ENCODE measurements at places on chromosomes 7 and 10. TPM values are rescaled to one million over a fixed set of nuclear protein-coding genes. Genes with fewer than 3 reads are reported as not detected.

DNA sequence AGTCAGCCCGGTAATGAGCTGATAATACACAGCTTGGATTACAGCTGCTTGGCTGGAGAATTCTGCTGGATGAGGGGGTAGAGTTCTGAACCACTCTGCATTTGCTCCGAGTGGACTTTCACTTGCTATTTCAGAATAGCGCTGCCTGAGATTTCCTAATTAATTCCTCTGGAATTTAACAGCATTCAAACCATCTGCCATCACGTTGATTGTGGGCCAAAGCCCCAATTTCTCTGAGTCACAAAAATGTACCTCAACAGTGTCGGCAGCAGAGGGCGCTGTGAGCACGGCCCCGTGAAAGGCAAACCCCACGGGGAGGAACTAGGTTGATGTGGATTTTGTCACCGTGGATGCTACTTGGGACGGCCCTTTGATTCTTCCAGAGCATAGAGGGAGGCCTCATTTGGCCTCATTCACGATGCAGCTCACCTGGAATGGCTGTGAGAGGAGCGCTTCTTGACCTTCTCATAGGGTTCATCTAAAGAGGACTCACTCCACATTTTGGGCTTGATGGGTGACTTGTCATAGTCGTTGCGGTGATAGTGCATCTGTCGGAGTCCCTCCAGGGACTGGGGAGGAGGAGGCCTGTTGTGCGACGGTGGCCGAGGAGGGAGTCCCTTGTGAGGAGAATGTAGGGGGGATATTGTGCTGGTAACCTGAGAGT lies 73.3 kb downstream of the PRPF18 start:
- DNase-seq, result peak; percentile 61

- DNase-seq, result no peak
These were observed 30.9 kb downstream of the OCM2 start for GRCh38 chr7:97959046-97959445.

DNA sequence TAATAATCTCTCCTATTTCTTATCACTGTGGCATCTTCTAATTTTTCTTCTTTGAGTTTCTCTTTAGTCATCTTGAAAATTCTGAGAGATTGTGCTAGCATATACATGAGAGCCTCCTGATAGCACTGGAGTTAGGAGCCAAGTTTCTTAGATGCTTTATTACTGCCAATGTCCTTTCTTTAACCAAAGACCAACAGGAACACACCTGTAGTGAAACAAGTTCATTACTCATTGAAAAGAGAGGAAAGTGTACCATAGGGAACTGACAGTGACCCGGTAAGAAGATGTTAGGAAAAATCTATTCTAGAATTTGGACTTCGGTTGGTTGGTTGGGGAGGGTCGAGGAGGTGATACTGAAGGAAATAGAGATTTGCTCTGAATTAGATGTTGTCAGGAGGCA lies 27.1 kb upstream of the CD36 start:
- DNase-seq, result no peak

- DNase-seq, result no peak
These were observed 145.2 kb upstream of the GDF10 start for GRCh38 chr10:47154762-47155161.

- DNase-seq, result peak; percentile 76
These were observed 3.7 kb upstream of the MCU start for GRCh38 chr10:72688208-72688651.

GRCh38 chr7:47170516-47170915 lies 411.4 kb downstream of the TNS3 start:
- no peak for DNase-seq

DNA sequence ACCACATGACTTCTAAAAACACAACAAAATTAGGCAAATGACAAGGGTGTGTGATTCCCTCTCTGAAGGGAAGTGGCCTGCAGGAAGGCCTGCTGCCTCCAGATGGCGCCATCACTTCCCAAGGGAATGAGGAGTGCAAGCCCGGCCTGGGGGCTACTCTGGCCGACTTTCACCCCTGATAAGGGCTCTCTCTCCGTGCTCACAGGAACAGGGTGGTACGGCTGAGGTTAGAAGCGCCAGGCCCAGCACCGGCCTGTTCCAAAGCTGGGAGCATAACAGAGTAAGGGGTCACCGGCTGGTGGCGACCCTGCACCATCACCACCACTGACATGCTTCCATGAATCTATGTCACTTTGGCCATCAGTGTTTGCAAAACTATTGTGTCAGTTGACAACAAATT lies 13.1 kb downstream of the RBP3 start:
- peak; percentile 58 for DNase-seq

GRCh38 chr7:1288390-1288995 lies 55.8 kb downstream of the UNCX start:
- DNase-seq, result no peak

GRCh38 chr7:71264005-71264404 lies 132.1 kb downstream of the GALNT17 start:
- DNase-seq, result no peak

- DNase-seq, result no peak
These were observed 777.4 kb downstream of the SORCS1 start for GRCh38 chr10:106387063-106387462.

DNA sequence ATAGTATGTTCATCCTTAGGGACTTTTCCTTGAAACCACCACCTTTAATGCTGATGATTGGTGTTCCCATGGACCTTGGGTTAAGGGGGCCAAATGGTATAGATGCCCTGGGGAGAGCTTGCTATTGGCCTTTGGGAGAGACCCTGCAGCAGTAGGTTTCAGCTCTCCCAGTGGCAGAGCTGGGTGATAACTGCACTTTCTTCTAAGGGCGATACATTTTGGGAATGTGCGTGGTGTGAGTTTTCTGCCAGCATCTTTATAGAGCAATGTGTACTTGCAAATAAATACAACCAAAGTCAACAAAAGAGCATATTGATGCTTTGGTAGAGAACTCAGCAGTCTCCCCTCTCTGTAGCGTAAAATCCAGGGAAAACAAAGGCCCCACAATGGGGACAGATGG lies 404.1 kb downstream of the PAXIP1 start:
- no peak for DNase-seq

DNA sequence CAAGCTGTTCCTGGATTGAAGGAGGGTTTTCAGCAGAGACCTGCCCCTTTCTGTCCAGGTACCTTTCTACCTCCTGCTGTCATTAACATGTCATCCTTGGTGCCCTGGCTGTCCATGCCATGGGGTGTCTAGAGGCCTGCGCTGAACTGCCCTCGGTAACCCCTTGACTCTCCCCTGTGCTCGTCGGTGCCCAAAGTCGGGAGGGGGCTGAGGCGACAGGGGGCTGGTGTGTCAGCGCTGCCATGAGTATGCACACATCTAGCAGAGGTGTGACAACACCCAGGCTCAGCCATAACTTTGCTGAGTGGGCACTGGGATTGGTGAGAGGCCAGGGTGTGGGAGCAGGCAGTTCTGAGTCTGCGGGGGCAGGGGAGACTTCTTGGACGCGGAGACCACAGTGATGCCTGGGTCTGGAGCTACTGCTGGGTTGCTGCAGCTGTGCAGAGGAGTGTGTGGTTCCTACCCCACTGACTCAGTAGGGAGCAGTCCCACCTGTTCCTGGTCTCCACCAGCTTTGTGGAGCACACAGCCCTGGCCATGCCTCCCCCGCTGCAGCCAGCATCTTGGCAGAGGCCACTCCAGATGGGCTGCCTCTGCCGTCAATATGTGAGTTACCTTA lies 376.2 kb upstream of the SEMA3C start:
- DNase-seq, result no peak

DNA sequence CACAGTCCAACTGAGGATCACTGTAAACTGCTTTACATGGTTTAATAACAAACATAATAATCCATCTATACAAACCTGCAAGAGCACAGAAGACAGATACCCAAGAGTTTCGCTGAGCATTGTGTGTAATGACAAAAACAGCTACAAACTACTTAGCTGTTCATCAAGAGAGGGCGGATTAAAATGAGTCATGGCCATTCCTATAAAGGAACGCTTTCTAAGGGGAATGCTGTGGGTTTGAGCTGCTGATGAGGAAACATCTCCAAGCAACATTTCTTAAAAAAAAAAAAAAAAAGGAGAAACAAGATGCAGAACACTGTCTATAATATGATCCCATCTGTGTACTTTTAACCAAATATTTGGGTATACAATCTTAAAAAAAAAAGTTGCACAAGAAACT lies 33.8 kb downstream of the VOPP1 start:
- DNase-seq, result peak; percentile 35

DNA sequence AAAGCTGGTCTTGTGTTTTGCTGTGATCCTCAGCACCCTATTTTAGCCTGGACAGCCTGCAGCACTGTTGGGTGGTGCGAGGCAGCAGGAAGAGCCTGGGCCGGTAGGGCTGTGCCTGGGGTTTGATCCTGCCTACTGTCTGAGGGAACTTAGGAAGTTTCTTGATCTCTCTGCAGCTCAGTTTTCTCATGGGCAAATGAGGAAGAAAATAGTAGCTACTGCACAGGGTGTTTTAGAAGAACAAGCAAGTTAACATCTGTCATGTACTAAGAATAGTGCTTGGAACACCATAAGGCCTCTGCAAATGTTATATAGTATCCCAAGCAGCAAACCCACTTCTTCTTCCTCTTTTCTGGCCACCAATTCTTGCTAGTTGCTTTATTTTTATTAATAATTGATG lies 12.0 kb upstream of the AGR2 start:
- no peak for DNase-seq

- no peak for DNase-seq
These were observed 186.1 kb downstream of the SRPK2 start for GRCh38 chr7:105202616-105203015.

DNA sequence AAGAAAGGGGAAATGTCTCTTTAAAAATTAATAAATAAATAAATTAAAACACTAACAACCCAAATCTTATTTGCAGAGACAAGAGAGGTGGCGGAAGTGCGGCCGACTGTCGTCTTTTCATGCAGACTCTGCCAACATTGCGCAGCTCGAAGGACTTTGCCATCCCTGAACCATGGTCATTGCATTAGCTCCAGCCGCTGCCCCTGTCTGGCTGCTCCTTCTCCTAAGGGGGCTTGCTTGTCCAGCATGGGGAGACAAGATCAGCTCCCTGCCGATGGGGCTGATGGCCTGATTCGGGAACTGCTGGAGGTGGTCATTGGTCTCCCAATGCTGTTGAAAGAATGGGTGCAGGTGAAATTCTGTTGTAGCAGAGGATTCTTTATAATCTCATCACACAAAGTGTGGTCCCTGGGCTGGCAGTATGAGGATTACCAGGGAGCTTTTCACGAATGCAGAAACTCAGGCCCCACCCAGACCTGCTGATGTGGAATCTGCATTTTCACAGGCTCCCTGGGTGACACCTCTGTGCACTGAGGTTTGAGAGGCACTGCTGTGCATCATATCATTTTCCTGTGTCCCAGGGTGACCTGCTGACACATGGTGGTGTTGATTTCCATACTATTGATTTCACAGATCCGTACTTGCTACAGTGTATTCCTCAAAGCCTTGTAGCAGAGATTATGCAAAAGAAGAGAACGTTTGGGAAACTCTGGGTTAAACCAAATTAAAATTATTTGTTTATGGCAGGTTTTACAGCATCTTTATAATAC lies 172.4 kb upstream of the ZMIZ1 start:
- no peak for DNase-seq

DNA sequence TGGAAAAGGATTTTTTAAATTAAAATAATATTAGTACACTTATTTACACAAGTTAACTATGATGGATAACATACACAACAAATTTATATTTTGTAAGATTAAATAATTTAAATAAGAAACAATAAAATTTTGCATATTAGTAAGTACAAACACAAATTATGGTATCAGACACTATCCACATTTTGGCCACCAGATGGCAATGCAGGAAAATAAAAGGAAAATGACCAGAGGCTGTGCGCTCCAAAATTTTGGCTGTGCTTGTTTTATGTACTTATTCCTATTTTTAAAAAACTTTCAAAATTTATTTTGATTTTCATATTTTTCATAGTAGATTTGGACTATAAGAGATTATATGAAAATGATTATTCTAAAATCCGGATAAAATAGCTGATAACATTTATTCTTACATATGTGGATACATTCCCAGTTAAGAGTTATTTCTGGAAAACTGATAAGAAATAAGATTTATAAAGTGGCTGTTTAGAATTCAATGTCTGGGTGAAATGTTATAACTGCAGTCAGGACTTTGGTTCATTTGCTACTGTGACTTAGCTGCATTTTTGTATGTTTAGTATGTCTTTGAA lies 274.7 kb upstream of the HGF start:
- DNase-seq, result peak; percentile 54

- DNase-seq, result no peak
These were observed 13.1 kb upstream of the FBXW4 start for GRCh38 chr10:101708073-101708472.

DNA sequence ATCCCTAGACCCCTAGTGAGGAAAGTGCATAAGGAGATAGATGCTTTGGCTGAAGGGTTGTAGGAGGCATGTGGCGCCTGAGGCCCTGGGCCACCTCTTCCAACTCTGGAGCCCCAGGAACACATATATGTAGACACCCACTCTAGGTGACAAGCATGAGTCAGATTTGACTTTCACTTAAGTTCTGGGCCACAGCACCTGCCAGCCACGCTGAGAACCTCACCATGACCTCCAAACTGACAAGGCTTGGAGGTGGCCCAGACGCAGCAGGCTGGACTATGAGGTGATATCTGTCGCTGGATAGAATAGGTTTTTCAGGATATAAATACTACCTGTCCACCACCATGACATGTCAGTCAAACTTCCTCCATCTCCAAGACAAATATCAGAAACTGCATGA lies 894.0 kb upstream of the ZNF722 start:
- DNase-seq, result no peak

DNA sequence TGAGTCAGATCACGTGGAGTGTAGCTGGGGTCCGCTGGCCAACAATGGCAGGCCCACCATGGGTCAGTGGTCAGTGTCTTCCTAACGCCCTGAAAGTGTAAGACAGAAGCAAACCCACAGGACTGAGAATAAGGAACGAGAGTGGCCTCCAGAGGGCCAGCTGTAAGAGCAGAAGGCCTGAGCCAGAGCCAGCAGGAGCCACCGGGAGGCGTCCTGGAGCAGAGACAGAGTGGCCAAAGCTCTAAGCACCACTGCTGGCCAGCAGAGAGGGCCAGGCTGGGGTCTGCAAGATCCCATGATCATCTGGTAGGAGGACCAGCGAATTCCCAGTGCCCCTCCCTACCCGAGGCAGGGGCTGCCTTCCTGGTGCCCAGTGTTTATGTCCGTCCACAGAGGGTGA lies 9.2 kb downstream of the CCDC201 start:
- DNase-seq, result no peak

DNA sequence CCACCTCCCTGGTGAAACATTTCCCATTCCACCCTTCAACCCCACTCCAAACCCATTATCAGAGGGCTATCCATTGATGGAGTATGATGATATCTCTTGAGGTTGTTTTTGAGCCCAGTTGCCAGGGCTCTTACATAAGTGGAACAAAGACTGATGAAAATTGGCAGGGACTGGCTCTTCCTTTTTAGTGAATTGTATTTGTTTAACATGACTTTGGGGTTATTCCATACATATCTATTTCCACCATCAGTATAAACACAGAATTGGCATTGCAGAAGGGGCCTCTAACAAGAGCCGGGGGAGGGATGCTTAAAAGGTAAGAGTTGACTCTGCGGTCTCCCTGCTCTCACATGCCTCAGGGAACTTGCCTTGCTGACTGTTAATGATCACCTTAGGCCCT lies 28.9 kb downstream of the FZD1 start:
- DNase-seq, result no peak

Gene GPR146
- polyA plus RNA-seq, result 2.1 TPM

Gene CPA2
- polyA plus RNA-seq, result 303 TPM

Gene CARD11
- 9.6 TPM for polyA plus RNA-seq

Gene PDLIM1
- 176 TPM for polyA plus RNA-seq

Gene ASB4
- not detected for polyA plus RNA-seq

Gene IL2RA
- polyA plus RNA-seq, result not detected

Gene OR13A1
- polyA plus RNA-seq, result not detected

Gene VKORC1L1
- polyA plus RNA-seq, result 22.2 TPM
